ENCODE measurements at places on chromosomes 6 and 20.

DNA sequence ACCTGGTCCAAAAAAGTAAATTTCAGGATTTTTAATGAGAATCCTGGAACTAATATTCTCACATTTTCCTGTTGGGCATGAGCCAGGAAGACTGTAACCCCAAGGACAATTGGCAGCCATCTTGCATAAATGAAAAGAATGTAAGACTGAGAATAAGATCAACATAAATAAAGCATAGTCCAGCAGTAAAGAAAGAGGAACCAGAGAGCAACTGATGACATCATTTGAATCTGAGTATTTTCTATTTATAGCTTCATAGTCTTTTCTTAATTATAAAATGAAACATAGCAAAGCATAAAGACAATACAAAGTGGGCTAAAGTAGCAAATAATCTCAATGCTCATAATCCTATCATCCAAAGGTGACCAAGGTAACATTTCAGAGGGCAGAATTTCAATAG is 26.6 kb upstream of the FBXL4 start:
- no peak for DNase-seq

DNA sequence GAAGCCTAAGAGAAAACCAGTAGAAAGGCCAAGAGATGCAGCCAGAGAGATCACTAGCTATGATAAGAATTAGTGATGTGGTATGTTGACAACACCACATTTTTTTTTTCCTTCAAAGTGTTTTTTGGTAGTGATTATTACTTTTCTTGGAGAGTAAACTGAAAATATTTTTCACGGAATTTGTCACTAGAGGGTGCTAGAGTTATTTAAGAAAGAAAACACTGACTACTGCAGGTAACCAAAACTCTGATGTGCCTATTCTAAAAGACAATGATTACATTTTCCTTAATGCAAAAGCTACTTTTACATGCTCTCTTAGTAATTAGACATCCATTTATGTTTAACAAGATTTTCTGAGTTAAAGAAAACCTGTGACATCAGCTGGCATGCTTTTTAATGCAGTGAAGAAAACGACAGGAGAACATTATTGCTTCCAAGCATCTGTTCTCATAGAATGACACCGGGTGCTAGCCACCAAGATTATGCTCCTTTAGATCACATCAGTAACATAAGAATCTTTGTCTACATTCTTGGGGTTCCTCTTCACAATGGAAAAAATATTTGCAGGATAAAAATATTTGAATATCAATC is 28.8 kb downstream of the RWDD2A start:
- no peak for DNase-seq

- peak; percentile 45 for DNase-seq
Observed at GRCh38 chr6:27873021-27873940, 38.9 kb downstream of the OR2B2 start.

DNA sequence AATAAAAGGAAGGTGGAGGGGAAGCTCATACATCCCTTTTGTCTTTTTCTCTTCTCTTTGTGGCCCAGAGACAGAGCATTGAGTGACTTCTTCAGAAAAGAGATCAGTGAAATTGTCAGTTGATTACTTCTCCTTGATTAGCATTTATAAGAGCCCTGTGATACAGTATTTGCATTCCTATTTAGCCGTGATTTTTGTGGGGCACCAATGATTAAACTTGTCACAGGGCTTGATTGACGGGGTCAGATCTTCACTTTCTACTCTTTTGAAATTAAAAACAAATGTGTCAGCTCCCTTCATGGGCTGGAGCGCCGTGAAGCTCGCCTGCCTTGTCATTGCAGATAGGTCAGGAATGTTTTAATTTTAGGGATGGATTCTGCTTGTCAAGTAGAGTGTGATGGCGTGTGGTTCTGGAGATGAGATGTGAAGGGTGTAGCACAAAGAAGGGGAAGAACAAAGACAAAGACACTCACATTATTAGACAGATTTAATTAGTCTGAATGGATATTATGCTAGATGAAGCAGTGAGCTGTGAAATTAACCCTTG is 166.8 kb downstream of the ZNF217 start:
- DNase-seq, result no peak

GRCh38 chr6:46420921-46421638 is 70.2 kb downstream of the RCAN2 start:
- DNase-seq, result no peak

DNA sequence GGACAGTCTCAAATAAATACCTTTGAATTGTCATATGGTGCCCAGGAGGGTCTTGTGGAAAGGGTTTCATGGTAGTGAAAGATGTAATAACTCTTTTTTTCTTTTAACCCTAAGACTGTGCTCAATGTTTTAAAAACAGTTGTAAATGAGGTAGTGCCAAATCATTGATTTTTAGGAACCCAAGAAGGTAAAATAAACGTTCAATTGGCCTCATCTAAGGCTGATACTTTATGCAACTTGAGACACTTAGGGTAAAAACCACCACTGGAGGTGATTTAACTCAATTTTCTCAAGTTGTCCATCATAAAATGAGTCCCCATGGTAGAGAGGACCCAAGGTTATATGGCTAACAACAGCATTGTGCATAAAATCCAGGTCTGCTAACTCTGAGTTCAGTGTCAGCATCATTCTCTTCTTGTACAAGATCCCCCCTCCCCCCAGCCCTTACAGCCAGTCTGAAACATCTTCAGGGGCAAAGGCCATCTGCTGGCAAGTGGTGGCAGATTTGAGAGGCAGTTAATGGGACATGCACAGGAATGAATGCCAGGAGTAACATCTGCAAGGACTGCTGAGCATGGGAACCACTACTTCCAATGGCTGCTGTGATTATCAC is 244.4 kb downstream of the GMPR start:
- no peak for DNase-seq

DNA sequence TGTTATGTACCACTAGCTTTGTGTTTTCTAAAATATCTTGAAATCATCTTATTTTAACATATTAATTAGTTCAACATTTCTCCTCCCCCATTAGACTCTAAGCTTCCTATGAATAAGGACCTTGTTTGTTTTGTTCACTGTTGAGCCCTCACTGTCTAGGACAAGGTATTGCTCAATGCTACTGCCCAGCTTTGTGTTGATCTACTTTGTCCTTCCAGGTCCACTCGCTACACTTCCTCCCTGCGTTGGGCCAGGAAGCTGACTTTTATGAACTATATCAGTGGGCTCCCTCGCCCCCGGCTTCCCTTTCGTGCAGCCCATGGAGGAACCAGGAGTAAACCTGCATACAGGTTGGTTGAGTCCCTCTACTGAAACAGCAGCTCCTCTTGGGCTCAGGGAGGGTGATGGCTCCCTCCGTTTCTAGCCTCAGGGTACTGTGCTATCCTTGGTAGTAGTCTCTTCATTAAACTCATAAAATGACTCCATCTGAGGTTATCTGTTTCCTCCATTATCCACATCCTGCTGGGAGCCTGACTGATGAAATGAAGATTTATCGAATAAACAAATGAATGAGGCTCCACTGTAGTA is 272.5 kb downstream of the CLIC5 start:
- no peak for DNase-seq

DNA sequence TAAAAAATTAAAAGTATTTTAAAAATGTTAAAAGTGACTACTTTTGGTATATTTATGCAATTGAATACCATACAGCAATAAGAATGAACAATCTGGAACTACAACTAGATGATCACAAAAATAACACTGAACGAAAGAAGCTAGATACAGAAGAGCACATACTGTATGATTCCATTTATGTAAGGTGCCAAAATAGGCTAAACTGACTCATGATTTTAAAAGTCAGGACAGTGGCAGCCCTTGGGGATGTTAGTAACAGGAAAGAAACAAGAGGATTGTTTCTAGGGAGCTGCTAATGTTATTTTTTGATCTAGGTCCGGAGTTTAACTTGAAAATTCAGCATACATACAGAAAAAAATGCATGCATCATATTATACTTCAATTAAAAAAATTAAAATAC is 42.3 kb downstream of the KIF13A start:
- DNase-seq, result no peak

- DNase-seq, result no peak
Observed at GRCh38 chr6:40586369-40587201, 579 bp downstream of the LRFN2 start.

DNA sequence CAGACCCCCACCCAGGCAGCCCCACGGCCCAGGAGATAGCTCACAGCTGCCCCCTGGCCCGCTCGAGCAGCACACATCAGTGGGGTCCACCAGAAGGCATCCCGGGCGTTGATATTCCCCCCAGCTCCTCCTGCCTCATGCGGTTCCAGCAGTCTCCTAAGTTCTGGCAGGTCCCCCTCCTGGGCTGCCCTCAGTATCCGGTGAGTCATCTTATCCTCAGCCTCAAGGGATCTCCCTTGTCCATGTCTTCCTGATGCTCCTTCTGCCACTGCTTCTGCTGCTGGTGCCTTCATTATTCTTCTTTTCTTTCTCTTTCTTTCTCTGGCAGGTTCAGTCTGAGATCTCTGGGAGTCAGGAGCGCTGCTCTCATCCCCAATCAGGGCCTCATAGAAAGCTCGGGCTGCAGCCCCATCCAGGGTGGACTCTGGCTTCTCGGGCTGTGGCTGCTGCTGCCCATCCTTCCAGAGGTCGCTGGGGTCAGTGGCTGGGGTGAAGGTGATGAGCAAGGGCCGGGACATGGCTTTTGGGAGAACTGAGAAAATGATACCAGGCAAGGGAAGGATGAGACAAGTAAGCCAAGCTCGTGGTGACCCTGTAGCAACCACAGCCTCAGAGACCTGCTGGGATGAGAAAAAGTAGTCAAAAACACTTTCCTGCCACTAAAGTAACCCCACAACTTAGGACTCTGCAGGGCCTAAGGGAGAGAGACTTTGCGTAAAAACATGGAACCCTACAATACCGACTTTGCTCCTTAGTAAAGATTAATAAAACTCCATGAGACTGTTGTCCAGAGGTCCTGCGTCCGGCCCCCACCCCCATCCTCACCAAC is 622 bp downstream of the GPANK1 start:
- DNase-seq, result no peak

DNA sequence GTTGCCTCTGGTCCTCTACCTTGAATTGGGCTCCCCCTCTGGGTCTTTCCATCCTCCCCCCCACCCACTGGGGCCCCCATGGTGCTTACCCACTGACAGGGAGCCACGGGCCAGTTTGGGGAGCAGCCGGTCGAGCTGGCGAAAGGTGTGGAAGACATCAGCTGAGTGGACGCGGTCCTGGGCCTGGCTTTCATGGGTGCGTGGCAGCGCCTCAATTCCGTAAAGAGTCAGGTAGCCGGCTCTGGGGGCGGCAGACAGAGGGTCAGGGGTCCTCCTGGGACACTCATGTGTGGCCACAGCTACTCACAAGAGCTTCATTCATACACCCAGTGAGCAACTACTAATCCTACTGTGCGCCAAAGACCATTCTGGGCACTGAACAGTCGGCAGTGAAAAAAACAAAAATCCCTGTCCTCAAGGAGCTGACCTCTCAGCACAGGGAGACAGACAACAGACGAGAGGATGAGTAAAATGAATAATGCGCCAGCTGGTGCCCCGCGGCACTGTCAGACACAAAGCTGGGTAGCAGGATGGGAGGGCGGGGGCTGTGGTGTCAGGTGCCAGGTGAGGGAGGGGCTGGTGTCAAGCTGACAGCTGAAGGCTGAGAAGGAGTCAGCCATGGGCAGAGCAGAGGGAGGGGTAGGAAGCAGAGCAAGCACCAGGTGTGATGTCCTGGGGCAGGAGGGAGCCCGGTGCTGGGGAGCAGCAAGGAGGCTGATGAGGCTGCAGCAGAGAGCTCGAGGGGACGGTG is 28.3 kb downstream of the PTGIS start:
- no peak for DNase-seq

GRCh38 chr6:3159805-3160781 is 2.7 kb upstream of the TUBB2A start:
- DNase-seq, result peak; percentile 63

DNA sequence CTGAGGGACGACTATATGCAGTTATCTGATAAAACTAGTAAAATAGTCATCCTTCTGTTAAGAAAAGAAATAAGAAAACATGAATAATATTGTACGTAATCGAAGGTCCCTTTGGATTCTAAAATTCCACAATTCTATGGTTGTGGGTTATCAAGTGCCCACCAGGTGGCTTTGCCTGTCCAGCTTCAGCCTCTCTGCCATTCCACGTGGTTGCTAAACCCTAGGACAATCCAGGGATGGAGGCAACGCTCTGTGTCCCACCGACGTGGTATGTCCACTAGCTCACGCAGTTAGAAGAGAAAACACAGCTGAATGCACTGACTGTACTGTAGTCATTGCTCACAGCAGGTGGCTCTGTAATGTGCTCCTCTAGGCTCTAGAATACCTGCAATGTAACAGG is 349.3 kb downstream of the FARS2 start:
- DNase-seq, result no peak

- no peak for DNase-seq
Observed at GRCh38 chr20:18304618-18305017, 16.3 kb downstream of the ZNF133 start.

- DNase-seq, result no peak
Observed at GRCh38 chr6:69881322-69882151, 15.2 kb downstream of the COL19A1 start.

DNA sequence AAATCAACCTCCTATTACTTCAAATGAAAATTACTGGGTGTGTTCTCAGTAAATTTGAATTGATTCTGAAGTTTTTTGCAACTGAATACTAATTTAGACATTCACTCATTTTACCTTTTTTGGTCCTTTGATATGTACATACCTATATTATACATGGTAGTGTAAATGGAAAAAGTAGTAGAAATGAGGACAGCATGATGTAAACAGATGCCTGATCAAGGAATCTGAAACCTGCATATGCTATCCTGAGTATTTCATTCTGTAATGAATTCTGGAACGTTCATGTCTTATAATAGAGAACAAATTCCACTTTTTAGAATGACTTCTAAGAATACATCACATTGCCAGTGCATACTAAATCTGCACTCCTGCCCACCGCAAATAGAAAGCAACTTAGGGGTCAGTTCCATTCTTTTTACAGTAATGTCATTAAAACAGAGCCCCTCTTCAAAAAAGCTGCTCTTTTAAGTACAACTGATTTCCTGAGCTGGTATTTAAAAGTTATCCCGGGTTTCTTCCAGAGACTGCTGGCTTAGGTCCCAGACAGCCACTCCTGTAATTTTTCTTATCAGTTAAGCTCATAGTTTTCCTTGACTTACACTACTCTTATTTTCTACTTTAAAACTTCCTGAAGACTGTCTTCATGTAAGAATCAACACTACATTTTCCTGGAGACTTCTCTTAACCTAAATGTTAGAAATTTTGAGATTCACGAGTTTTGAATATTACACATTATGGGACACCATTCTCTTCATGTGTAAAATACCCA is 48.4 kb downstream of the MAP3K7 start:
- no peak for DNase-seq

- no peak for DNase-seq
Observed at GRCh38 chr6:32807020-32807580, 9.7 kb downstream of the HLA-DOB start.

- DNase-seq, result no peak
Observed at GRCh38 chr6:128519132-128519930, 1.1 kb downstream of the PTPRK start.
